ENCODE measurements at places on chromosomes 5 and 9.

- no peak for DNase-seq
These were observed 1.0 kb upstream of the DPYSL3 start for GRCh38 chr5:147510885-147511284.

GRCh38 chr9:74783408-74783807 lies 104.3 kb downstream of the TRPM6 start:
- no peak for DNase-seq

- DNase-seq, result peak; percentile 48
These were observed 54.1 kb downstream of the MAN2A1 start for GRCh38 chr5:109743770-109744212.

- no peak for DNase-seq
These were observed 51.4 kb upstream of the NRARP start for GRCh38 chr9:137353223-137354152.

GRCh38 chr5:168106008-168106761 lies 185.3 kb upstream of the WWC1 start:
- DNase-seq, result peak; percentile 64

- DNase-seq, result no peak
These were observed 300.5 kb downstream of the DEPDC1B start for GRCh38 chr5:60399507-60399906.

DNA sequence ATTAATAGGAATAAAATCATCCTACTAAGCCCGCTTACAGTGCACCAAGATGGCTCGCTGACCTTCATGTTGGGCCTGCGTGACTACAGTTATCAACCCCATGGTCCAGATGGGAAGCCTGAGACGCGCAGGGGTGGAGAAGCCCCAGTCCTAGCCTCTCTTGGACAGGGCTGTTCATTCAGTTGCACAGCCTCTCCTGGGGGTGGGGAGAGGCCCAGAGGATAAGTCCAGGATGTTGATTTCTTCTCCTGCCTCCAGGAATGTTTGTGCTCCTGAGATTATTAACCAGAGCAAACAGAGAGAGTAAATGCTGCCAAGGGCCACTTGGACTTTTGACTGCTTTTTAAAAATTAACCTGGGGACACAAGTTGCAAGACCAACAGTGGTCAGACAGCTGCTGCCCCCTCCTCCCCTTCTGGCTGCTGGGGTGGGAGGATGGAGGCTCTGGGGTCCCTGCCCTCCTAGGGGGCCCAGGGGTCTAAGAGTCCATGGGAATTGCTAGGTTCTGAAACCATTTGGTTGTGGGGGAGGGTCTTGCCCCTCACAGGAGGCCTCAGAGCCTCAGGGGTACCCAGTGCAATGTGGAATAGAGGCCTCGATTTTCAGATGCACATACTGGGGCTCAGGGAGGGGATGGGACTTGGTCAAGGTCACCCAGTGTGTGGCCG lies 2.8 kb upstream of the AMBP start:
- DNase-seq, result no peak

DNA sequence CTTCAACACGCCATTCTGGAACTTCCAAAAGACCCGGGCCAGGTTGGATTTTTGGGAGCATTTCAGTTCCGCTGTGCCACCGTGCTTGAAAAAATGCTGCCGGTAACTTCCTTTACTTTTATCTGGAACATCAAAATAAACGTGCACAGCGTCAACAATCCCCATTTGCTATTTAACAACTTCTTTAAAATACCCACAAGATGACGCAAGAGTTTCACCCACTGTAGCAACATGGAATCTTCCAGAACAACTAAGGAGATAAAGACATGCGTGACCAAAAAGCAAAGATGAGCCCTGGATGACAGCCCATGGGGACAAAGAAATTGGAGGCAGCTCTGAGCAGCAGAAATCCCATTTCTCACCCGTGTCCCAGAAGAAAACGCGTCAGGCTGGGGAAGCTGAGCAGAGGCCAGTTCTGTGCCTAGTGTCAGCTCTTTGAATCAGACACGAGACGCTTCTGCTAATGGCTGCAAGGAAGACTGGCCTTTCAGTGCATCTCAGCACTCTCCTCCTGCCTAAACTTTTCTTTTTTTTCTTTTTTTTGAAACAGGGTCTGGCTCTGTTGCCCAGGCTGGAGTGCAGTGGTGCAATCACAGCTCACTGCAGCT lies 61.3 kb downstream of the SECISBP2 start:
- no peak for DNase-seq

GRCh38 chr9:90394871-90395270 lies 247.8 kb downstream of the DIRAS2 start:
- DNase-seq, result no peak

- peak; percentile 80 for DNase-seq
These were observed 2.1 kb downstream of the ARHGEF37 start for GRCh38 chr5:149583394-149583793.

GRCh38 chr5:67416133-67416937 lies 219.7 kb upstream of the CD180 start:
- DNase-seq, result peak; percentile 59

- DNase-seq, result no peak
These were observed 94.8 kb downstream of the GADD45G start for GRCh38 chr9:89699646-89700045.

- DNase-seq, result no peak
These were observed 762.6 kb downstream of the BRINP1 start for GRCh38 chr9:118606668-118607067.

GRCh38 chr9:108836319-108836718 lies 19.5 kb downstream of the ACTL7B start:
- peak; percentile 40 for DNase-seq

Data from NCI-H69 (cell line).